Choroid plexus epithelial cell (primary cell): ENCODE measurements at places on chromosomes 1 and 21.

DNA sequence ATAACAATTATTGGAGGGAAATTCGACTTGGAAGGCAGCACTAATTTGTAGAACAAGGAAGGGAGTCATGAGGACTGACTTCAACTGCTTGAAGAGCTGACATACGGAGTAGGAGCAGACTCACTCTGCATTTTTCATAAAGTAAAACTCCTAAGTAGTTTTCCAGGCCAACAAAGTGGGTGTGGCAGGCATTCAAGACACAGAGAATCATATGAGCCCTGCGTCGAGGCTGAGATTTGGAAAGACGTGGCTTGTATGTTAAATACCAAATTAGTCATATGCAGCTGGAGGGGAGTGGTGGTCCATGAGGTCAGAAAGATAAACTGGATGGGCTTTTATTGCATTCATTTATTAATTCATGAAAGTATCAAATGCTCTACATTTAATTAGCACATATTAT is 255.7 kb upstream of the JUN start:
- DNase-seq: no peak

DNA sequence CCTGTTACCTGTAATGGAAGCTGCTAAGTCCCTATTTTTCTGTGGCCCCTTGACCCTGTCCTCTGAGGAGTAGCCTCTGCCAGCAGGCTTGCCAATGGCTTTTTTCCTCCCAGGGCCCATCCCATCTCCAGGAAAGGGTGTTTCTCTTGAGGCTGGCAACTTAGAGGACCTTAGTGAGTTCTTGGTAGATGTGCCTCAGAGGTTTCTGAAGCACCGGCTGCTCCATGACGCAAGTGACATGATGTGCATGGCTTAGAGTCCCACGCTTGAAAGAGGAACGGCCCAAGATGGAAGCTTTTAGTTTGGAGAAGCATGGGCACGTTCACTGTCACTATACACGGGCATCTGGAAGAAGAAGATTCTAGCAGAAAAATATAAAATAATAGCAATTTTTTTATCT is 63.0 kb downstream of the TGFB2 start:
- DNase-seq: no peak

- DNase-seq: no peak
Measured at GRCh38 chr1:11886986-11887665, 28.4 kb upstream of the NPPB start.

DNA sequence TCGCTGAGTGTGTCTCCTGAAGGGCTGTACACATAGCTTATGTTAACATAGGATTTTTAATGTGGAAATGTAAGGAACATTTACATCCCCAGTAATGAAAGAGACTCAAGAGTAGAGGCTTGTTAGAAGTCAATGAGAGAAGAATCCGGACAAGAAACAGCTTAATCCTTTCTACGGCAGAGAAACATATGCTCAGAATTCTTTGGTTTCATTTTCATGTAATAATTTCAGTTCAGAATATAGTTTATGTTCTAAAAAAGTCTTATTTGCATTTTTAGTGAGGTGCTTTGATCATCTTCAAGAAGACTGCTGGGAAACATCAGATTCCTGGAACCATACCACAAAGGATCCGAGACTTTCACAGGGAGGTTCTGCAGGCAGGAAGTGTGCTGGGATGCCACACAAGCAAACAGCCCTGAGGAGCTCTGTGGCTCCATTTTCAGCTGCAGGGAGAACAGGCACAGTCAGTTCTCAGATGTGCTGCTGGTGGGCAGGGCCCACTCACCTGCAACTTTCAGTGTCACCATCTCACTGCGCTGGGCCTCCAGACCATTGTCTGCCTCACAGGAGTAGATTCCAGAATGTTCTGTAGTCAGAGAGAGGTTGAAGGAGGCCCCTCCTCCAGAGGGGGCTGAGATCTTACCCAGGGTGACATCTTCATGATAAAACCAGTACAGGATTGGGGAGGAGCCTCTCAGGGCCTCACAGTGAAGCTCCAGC is 28.4 kb downstream of the FCRL5 start:
- no peak for DNase-seq

DNA sequence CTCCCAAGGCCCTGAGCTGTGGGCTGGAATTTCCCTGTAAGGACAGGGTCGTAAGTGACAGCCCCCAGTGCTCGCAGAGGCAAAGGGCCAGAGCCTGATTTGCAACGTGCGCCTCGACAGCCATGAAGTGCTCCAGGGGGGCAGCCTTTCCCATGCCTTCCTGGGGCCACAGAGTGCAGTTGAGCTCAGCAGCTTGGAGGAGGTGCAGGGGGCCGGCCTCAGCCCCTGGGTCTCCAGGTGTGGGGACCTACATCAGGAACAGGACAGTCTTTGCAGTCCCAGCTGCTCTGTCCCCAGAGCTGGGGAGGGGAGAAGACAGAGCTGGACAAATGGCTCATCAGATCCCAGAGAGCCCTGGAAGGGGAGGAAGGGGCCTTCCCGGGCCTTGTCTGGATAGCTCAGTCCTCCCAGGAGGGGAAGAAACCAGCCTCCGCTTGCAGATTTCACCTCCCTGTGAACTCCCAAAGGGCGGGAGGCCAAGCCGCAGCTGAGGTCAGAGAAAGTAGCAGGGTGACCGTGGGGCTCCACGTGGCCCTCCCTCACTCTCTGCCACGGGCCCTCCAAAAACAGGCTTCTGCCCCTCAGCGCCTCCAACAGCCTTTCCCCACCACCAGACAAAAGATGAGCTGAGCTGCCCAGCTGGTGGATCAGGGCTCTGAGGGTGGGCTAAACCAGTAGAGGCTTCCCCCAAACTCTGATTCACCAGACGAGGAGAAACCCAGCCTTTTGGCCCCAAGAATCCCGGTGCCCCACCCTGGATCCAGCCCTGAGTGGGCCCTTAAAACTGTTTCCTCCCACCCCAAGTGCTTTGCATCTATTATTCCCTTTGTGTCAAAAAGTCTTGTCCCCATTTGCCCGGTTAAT is 76.5 kb downstream of the DHRS3 start:
- peak; percentile 94 for DNase-seq

GRCh38 chr1:234214911-234215892 is 158.1 kb upstream of the COA6 start:
- no peak for DNase-seq

- peak; percentile 37 for DNase-seq
Measured at GRCh38 chr1:109275706-109276345, 7.1 kb downstream of the PSRC1 start.

GRCh38 chr1:72010094-72010431 is 272.3 kb downstream of the NEGR1 start:
- no peak for DNase-seq

DNA sequence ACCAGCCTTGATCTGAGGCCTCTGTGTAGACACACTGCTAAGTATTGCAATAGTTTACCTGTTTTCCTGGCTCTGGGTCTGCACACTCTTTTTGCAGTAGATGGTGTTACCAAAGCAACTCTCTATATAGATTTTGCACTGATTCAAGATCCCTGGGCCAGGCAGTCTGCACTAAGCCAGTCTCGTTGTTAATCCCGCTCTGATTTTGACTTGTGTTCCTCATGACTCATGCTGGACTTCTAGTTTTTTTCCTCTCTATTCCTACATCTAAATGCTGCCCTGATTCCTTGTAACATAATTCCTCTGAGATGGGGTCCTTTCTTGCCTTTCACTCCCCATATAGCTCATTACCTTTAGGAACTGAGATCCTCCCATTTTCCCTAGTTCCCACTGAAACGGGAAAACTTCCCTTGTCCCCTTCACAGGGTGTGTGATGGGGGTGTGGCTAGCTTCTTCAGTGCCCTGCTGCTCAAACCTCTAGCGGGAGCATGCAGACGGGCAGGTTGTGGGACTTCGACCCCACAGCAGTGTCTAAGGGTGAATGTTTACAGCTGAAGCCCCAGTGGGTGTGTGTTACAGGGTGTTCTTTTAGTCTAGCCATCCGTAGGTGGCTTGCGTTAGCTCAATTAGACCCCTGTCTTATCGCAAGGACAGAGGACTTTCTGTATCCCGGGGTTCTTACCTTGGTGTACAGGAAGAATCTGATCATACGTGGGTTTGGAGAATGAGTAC is 106.5 kb upstream of the RAB3GAP2 start:
- no peak for DNase-seq

DNA sequence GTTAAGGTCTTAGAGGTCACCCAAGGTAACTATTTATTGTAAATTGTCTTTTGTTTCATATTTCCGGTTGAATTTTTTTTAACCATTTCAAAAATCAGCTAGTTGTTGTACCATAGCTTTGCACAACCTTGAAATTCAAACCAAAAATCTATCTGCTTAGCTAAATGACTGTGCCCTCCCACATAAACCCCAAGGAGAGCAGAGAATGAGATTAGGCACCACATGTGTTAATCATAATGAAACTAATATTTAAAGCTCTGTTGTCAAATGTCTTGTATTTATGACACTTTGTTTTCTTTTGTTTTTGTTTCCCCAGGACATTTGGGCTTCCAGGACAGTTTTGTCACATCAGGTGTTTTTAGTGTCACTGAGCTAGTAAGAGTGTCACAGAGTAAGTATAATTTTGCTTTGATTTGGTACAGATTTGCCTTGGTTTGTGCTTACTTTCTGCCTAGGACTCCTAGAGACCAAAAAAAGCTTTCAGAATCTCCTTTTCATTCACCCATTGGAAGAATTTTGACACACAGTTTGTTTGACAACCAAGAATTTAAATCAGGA is 249.9 kb downstream of the NFIA start:
- DNase-seq: no peak

GRCh38 chr1:49906365-49906764 is 117.4 kb downstream of the AGBL4 start:
- no peak for DNase-seq

DNA sequence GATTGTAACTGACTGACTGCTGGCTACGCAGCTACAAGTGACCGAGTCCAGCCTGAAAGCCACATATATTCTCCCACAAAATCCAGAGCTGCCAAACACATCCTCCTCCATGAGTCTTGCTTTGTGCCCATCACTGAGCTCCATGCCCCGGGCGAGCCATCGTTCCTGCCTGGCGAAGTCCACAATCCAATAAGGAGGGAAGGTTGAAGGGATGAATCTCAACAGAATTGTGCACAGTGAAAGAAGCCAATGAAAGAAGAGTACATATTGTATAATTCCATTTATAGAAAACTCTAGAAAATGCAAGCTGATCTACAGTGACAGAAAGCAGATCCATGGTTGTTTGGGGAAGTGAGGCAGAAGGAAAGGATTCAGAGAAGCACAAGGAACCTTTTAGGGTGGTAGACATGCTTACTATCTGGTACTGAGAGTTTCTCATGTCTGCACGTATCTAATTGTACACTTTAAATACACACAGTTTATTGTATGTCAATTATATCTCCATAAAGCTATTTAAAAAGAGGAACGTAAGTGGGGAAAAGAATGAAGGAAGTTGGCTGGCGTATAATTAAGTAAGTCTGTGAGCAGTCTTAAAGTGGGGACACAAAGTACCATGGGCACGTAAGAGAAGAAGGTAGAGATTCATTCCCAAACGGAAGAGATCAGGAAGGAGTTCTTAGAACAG is 115.9 kb upstream of the JUN start:
- DNase-seq: no peak

- DNase-seq: no peak
Measured at GRCh38 chr1:208837242-208837641, 593.1 kb upstream of the PLXNA2 start.

DNA sequence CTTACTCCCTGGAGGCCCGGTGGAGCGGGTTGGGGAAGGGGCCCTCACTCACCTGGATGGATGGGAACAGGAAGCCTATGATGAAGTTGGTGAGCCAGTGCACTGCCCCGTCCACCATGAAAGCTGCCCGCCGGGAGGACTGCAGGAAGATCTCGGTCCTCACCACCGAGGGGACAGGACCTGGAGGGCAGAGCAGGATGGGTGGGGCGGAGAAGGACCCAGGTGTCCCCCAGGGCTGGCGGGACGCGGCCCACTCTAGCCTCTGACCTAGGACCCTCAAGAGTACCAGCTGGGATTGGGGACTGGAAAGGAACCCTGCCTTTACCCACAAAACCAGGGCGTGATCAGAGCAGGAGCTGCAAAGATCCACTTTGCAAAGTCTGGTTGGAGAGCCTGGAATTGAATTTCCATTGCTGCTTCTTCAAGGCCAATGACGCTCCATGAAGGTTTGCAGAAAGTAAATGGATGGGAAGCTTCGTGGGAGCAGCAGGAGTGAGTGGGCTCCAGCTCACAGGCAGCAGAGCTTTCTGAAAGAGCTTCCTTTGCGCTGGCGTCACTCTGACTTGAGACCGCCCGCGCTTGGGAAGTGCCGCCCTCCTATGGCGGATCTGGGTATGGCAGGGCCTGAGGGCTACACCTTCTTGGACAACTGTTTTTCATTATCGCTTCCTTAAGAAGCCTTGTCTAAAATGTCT is 21.4 kb downstream of the SLC2A7 start:
- peak; percentile 91 for DNase-seq

- DNase-seq: no peak
Measured at GRCh38 chr1:82503822-82504221, 703.1 kb downstream of the ADGRL2 start.

- no peak for DNase-seq
Measured at GRCh38 chr21:26945916-26946675, 20.8 kb downstream of the ADAMTS5 start.

DNA sequence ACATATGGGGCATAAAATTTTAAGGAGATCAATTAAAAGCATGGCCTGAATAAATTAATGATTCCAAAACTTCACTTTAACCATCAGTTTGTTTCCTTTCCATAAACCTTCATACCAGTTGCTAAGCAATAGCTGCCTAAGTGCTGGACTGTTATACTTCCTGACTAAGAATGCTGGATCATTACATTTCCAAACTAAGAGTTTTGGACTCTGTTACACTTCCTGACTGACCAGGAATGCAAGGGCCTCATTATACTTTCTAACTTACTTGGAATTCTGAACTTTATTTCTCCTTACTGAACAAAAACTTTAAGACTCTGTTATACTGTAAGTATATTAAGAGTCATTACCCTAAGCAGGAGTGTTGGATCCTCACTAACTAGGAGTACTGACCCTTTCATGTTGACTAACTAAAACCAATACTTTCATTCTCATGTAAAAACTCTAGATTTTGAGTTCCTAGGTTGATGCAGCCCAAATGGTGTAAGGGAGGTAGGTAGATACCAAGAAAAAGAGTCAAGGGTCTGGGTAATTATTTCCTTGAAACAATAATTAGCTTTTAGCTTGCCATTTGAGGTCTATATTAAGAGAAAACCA is 118.2 kb downstream of the FAF1 start:
- DNase-seq: peak; percentile 33

DNA sequence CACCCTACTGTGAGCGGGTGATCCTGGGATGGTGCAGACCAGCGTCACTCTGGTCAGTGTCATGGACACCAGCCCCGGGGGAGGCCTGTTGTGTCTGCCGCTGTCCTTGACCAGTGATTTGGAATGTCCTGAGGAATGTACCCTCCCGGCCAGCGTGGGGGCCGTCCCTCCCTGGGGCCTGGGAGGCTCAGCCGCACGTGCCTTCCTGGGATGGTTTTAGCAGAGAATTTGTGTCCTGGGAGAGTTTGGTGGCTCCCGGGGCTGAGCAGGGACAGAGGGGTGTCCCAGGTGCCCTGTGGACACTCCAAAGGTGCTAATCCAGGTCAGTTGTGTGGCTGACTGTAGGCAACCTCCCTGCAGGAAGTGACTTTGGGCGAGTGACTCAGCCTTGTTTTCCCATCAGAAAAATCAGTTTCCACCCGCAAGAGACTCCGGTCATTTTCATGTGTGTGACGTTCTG is 6.2 kb downstream of the ARHGEF16 start:
- DNase-seq: peak; percentile 66
